ENCODE measurements at places on chromosomes 13 and 19. TPM values are rescaled to one million over a fixed set of nuclear protein-coding genes. Genes with fewer than 3 reads are reported as not detected.

DNA sequence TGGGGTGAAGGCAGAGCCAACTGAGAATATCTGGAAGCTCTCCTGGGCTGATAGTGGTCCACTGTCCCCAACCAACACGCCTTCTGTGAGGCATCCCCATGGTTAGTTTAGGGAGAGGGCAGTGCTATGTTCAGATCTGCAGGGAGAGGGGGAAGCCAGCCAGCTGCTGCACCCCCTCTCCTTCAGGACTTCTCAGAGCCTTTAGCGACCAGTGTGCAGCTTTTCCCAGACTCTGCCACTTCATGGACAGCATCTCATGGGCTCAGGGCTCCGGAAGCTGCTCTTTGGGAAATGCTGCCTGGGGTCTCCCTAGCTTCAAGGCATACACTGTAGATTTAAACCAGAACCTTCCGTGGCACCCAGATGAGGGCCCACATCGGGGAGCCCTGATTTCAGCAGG lies 33.5 kb downstream of the TMED1 start:
- peaks cover 96% of the 10 kb centered on the region for H3K36me3 ChIP-seq
- no peak overlapping the region for H3K27ac ChIP-seq
- H3K4me3 ChIP-seq: no peak overlapping the region
- no peak for DNase-seq

DNA sequence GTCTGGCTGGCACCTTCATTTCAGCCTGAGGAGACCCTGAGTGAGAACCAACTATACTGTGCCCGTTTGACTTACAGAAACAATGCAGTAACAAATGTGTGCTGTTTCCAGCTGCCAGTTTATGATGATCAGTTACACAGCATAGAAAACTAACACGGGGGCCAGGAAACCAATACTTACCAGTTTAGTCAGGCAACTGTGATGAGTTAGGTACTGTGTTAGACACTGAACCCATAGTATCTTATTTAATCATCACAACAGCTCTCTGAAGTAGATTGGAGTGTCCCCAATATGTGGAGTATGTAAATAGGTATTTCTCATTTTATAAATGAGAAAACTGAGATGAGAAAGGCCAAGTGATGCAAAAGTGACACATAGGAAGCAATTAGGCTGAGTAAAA lies 620.9 kb upstream of the KLF12 start:
- no peaks in the 10 kb centered on the region for H3K4me1 ChIP-seq
- no peaks in the 10 kb centered on the region for H3K27me3 ChIP-seq
- H3K36me3 ChIP-seq: no peaks in the 10 kb centered on the region
- no peak overlapping the region for H3K4me3 ChIP-seq
- DNase-seq: no peak
- no peak overlapping the region for H3K27ac ChIP-seq

GRCh38 chr13:103539265-103539664 lies 473.0 kb upstream of the SLC10A2 start:
- no peaks in the 10 kb centered on the region for H3K27me3 ChIP-seq
- no peak for DNase-seq
- H3K4me1 ChIP-seq: no peaks in the 10 kb centered on the region
- H3K36me3 ChIP-seq: no peaks in the 10 kb centered on the region

DNA sequence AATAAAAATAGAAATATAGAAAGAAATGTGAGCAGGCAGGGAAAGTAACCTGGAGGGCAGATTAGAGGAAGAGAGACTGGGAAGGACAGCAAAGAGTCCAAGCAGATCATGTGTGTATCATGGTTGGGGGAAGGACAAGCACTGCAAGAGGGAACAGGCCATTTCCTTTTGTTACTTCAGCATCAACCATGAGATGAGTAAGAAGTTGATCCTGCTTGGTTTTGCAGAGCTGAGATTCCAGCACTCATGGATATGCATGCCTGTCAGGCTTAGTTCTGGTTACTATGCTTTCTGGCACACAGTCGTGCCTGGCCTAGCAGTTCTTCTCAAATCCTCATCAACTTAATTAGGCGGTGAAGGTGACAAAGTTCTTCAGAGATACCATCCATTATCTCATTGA lies 18.1 kb downstream of the NALCN start:
- H3K36me3 ChIP-seq: no peaks in the 10 kb centered on the region
- no peak overlapping the region for H3K27ac ChIP-seq
- no peaks in the 10 kb centered on the region for H3K27me3 ChIP-seq
- H3K4me1 ChIP-seq: no peaks in the 10 kb centered on the region
- DNase-seq: no peak

DNA sequence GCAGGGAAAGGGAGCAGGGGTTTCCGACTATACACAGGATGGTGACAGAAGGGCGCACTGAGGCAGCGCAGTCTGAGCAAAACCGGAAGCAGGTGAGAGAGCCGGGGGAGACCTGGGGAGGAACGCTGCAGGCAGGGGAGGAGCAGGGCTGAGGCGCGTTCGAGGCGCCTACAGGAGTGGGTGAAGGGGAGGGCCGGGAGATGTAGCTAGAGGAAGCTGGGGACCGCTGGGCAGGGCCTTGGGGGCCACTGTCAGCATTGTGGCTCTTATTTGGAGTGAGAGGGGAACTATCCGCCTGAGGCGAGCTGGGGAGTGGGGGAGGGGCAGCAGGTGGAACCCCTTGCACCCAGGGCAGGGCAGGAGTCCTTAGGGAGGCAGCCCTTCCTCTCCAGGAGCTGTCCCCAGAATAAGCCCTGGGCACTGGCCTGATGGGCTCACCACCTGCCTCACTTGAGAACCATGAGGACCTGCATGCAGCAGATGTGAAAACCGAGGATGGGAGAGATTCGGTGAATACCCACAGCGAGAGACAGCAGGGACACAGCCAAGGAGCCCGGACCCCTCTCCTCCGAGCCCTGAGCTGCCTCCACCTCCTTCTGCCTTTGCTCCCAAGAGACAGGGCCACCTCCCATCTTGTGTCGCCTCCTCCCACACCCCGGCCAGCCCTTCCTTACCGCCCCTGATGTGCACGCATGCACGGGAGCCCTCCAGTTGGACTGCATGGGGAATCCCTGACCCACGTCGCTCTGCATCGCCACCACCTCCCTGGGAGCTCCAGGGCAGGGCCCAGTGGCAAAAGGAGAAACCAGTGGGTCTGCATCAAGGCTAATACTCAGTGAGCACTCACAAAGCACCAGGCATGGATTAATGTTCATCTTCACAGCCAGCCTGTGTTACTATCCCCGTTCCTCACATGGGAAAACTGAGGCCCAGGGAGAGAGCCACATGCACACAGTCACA lies 10.3 kb downstream of the AKT2 start:
- H3K27me3 ChIP-seq: no peaks in the 10 kb centered on the region
- DNase-seq: peak; percentile 51
- no peak overlapping the region for H3K4me3 ChIP-seq
- H3K36me3 ChIP-seq: no peaks in the 10 kb centered on the region
- H3K4me1 ChIP-seq: peaks cover 3% of the 10 kb centered on the region

DNA sequence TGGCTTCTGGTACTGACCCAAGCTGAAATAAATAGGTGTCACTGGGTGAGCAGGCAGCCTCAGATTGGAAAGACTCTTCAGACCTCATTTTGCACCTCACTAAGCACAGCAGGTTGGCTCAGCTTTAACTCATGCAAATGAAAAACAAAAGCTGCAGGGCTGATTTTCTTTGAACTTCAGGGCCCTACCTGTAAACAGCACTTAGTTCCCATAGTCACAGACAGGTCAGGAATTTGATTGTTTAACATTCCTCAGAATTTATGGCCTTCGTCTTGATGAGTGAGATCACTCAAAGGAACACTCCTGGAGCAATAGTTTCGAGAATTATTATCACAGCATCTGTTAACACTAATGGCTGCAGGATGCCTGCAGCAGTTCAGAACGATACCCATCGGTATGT lies 718.5 kb downstream of the EFNB2 start:
- H3K4me1 ChIP-seq: no peaks in the 10 kb centered on the region
- H3K36me3 ChIP-seq: no peaks in the 10 kb centered on the region
- H3K27me3 ChIP-seq: no peaks in the 10 kb centered on the region
- DNase-seq: no peak

- no peaks in the 10 kb centered on the region for H3K27me3 ChIP-seq
- H3K4me1 ChIP-seq: peaks cover 26% of the 10 kb centered on the region
- H3K36me3 ChIP-seq: no peaks in the 10 kb centered on the region
Observed at GRCh38 chr13:48405875-48406274, 7.0 kb downstream of the LPAR6 start.

DNA sequence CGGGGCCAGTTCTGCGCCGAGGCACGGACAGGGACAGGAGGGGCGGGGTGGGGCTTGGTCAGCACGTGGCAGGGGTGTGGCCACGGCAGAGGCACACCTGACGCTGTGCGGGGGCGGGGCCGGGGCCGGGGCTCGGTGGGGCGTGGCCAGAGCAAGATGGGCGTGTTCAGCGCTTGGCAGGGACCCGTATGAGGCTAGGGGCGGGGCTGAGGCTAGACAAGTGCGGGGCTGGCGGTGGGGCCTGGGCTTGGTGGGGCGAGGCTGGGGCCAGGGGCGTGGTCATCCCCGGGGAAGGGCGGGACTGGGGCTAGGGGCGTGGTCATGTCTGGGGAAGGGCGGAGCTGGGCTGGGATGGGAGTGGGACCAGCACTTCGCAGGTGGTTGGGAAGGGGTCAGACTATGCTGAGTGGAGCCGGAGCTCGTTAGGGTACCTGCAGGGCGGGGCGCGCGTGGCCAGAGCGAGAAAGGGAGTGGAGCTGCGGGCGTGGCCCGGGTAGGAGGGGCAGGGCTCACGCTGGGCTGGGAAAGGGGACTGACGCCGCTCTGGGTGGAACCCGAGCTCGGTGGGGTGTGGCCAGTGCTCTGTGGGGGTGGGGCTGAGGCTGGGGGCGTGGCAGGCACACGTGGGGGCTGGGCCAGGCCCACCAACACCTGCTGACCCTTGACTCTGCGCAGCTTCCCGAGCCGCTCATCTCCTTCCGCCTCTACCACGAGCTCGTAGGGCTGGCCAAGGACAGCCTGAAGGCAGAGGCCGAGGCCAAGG lies 12.8 kb downstream of the POLR2E start:
- no peak overlapping the region for H3K27ac ChIP-seq
- DNase-seq: no peak
- H3K4me3 ChIP-seq: peak overlapping the region; percentile 30
- H3K27me3 ChIP-seq: no peaks in the 10 kb centered on the region

GRCh38 chr19:5309438-5310204 lies 31.0 kb downstream of the PTPRS start:
- no peak overlapping the region for H3K4me3 ChIP-seq
- no peak for DNase-seq
- no peaks in the 10 kb centered on the region for H3K36me3 ChIP-seq
- H3K27me3 ChIP-seq: no peaks in the 10 kb centered on the region
- no peaks in the 10 kb centered on the region for H3K4me1 ChIP-seq

DNA sequence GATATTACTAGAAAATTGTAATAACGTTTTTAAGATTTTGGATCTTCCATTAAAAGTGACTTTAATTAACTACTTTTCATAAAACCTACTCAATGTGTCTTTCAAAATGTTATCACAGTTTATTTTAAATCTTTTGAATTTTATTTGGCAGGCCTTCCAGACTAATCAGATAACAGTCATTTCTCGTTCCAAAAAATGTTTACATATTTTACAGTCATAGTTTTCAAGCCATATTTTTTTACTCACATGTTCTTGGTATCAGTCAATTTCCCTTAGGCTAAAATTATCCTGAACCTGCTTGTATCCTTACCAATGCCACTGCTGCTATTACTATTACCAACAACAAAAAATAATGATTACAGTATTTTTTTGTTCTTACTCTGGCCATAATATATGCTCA lies 1783.5 kb downstream of the SLITRK5 start:
- DNase-seq: no peak
- no peak overlapping the region for H3K27ac ChIP-seq
- no peaks in the 10 kb centered on the region for H3K36me3 ChIP-seq
- no peaks in the 10 kb centered on the region for H3K4me1 ChIP-seq
- H3K27me3 ChIP-seq: no peaks in the 10 kb centered on the region

DNA sequence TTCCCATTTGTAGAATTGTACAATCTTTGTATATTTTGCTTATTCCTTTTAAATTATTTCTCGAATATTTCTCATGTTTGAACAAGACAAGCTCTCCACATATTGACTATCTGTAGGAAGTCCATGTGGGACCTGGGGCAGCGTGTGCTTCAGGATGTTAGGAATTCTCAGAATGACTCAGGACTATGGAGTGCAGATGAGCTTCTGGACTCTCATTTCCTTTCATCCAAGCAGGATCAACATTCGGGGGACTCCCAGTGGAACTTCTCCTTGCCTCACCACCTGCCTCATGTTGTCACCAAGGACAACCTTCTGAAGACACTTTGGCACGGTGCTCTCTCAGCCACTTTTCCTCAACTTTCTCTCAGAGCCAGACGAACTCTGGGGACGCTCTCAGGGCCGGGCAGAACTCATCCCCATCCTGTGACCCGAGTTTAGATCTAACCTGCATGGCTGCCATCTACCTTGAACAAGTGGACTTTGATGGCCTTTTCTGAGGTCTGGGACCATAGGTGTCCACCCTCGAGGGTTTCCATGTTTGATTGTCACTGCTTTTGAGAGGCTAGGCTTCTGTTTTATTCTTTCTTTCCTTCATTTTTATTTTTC lies 441.7 kb downstream of the IRS2 start:
- no peak overlapping the region for H3K27ac ChIP-seq
- no peaks in the 10 kb centered on the region for H3K36me3 ChIP-seq
- no peak overlapping the region for H3K4me3 ChIP-seq
- no peaks in the 10 kb centered on the region for H3K27me3 ChIP-seq
- no peaks in the 10 kb centered on the region for H3K4me1 ChIP-seq
- DNase-seq: no peak

Gene TMIGD2
- polyA plus RNA-seq: not detected

Gene ZNF548
- 12.0 TPM for polyA plus RNA-seq

Gene F10
- polyA plus RNA-seq: 9.2 TPM

Gene KIR2DL4
- polyA plus RNA-seq: not detected

Gene CEACAM20
- not detected for polyA plus RNA-seq

Gene CD37
- polyA plus RNA-seq: 3.9 TPM

Gene TTC9B
- not detected for polyA plus RNA-seq
